ENCODE measurements at places on chromosomes 5 and 9. TPM values are rescaled to one million over a fixed set of nuclear protein-coding genes. Genes with fewer than 3 reads are reported as not detected.

DNA sequence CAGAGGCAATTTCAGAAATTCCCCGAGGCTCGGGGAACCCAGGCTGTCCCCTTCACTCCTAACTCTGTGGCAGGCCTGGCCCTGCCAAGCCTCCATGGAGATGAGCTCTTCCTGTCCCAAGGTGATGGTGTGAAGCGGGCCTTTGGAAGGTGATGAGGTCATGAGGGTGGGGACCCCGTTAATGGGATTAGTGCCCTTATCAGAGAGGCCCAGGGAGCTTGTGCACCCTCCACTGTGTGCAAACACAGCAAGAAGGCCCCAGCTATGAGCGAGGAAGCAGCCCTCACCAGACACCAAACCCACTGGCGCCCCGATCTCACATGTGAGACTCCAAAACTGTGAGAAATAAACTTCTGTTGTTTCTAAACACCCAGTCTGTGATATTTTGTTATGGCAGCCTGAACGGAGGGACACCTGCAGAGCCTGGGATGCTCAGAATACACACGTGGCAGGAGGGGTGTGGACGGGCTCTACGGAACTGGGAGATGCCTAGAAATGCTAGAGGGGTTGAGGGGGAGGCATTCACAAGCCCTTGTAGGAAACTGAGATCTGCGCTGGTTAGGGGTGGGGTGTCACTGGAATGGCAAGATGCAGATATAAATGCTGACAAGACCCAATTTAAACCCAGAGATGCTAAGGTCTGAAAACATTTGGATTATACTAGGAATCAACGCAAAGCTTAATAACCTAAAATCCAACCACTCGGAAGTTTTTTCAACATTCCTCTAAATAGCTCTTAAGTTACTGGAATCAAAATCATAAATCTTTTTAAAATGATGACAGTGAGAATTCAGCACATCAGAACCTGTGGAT, 46.9 kb downstream of the ADAMTS2 start:
- H3K36me3 ChIP-seq = no peaks in the 10 kb centered on the region
- DNase-seq = no peak
- H3K4me1 ChIP-seq = no peaks in the 10 kb centered on the region
- no peaks in the 10 kb centered on the region for H3K27me3 ChIP-seq

DNA sequence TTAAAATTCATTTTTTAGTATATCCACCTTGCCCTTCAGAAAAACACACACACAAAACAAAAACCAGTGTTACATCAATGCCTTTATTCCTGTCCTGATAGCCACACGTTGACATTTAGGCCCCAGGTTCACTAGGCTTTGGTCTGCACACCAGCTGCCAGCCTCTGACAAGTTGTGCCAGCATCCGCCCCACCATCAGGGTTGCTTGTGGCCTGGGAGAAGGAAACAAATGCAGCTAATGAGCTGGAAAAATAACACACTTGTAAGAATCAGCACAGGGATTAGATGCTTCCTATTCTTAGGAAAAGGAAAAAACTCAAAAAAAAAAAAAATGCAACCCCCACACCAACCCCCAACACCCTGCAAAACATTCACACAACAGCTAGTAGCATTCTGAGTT, 404.0 kb upstream of the GRIA1 start:
- no peaks in the 10 kb centered on the region for H3K36me3 ChIP-seq
- no peak overlapping the region for H3K4me3 ChIP-seq
- no peak overlapping the region for H3K27ac ChIP-seq
- no peaks in the 10 kb centered on the region for H3K27me3 ChIP-seq
- DNase-seq = no peak
- H3K4me1 ChIP-seq = no peaks in the 10 kb centered on the region

- H3K27me3 ChIP-seq = no peaks in the 10 kb centered on the region
- peak overlapping the region; percentile 72 for H3K27ac ChIP-seq
- H3K36me3 ChIP-seq = no peaks in the 10 kb centered on the region
- H3K4me3 ChIP-seq = no peak overlapping the region
These were observed 65.7 kb upstream of the ECM2 start for GRCh38 chr9:92601451-92601850.

- no peaks in the 10 kb centered on the region for H3K36me3 ChIP-seq
- peaks cover 12% of the 10 kb centered on the region for H3K27me3 ChIP-seq
- H3K4me1 ChIP-seq = no peaks in the 10 kb centered on the region
These were observed 200.6 kb upstream of the ZNF618 start for GRCh38 chr9:113675475-113675941.

GRXCR2 gene
- total RNA-seq = not detected

ANKHD1 gene
- total RNA-seq = 178 TPM

All from tibial nerve (tissue), 4 donors.